Effector memory CD8-positive, alpha-beta T cell (primary cell): ENCODE measurements at places on chromosomes 4 and X.

GRCh38 chrX:40719731-40720130, 15.6 kb downstream of the MED14 start:
- H3K4me1 ChIP-seq = peaks cover 24% of the 10 kb centered on the region
- no peak overlapping the region for H3K27ac ChIP-seq
- no peak for DNase-seq
- H3K36me3 ChIP-seq = peaks cover 39% of the 10 kb centered on the region

- H3K4me3 ChIP-seq = no peak overlapping the region
- no peaks in the 10 kb centered on the region for H3K4me1 ChIP-seq
- H3K27me3 ChIP-seq = no peaks in the 10 kb centered on the region
- H3K27ac ChIP-seq = no peak overlapping the region
- no peak for DNase-seq
Measured at GRCh38 chrX:125757794-125758564, 408.1 kb downstream of the DCAF12L2 start.

DNA sequence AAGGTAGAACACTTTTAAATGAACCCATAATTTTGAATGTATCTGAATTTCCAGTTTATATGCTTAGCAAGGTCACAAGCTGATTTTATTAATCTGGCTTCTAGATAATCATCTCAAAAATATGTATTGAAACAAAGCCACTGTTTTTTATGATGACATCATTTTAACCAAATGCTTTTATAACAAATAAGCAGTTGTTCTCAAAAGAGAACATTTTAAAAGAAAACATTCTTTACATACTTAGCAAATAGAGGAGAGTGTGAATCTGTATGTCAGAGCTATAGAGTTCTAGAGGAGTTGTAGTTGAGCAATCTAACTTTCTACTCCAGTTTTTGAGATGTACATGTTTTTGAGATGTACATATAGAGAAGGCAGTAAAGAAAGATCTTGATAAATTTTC, 42.5 kb downstream of the LAMP2 start:
- no peak overlapping the region for H3K27ac ChIP-seq
- no peak for DNase-seq
- no peaks in the 10 kb centered on the region for H3K36me3 ChIP-seq
- no peaks in the 10 kb centered on the region for H3K27me3 ChIP-seq
- no peak overlapping the region for H3K4me3 ChIP-seq
- H3K4me1 ChIP-seq = no peaks in the 10 kb centered on the region

GRCh38 chrX:68196939-68197791, 236.1 kb downstream of the OPHN1 start:
- DNase-seq = no peak
- H3K4me1 ChIP-seq = no peaks in the 10 kb centered on the region
- H3K4me3 ChIP-seq = no peak overlapping the region
- no peaks in the 10 kb centered on the region for H3K27me3 ChIP-seq
- H3K27ac ChIP-seq = no peak overlapping the region
- H3K36me3 ChIP-seq = no peaks in the 10 kb centered on the region

- H3K27ac ChIP-seq = no peak overlapping the region
- peaks cover 36% of the 10 kb centered on the region for H3K27me3 ChIP-seq
- no peaks in the 10 kb centered on the region for H3K36me3 ChIP-seq
- DNase-seq = no peak
- no peak overlapping the region for H3K4me3 ChIP-seq
Measured at GRCh38 chr4:16029262-16029661, 54.6 kb downstream of the PROM1 start.
